Fibroblast of the aortic adventitia (primary cell): ENCODE measurements at places on chromosomes 7 and 10. TPM values are rescaled to one million over a fixed set of nuclear protein-coding genes. Genes with fewer than 3 reads are reported as not detected.

Gene HOXA4
- 0.57 and 0.99 TPM in 2 replicates for total RNA-seq

Gene TEX36
- total RNA-seq = 2.1 TPM in 1 of 2 replicates, not detected in the other

Gene BHLHA15
- not detected in 2 replicates for total RNA-seq

GRCh38 chr7:51009716-51010496, 227.2 kb upstream of the GRB10 start:
- DNase-seq = peak; percentile 43

- DNase-seq = no peak
Measured at GRCh38 chr7:2623698-2624014, 8.1 kb upstream of the TTYH3 start.

DNA sequence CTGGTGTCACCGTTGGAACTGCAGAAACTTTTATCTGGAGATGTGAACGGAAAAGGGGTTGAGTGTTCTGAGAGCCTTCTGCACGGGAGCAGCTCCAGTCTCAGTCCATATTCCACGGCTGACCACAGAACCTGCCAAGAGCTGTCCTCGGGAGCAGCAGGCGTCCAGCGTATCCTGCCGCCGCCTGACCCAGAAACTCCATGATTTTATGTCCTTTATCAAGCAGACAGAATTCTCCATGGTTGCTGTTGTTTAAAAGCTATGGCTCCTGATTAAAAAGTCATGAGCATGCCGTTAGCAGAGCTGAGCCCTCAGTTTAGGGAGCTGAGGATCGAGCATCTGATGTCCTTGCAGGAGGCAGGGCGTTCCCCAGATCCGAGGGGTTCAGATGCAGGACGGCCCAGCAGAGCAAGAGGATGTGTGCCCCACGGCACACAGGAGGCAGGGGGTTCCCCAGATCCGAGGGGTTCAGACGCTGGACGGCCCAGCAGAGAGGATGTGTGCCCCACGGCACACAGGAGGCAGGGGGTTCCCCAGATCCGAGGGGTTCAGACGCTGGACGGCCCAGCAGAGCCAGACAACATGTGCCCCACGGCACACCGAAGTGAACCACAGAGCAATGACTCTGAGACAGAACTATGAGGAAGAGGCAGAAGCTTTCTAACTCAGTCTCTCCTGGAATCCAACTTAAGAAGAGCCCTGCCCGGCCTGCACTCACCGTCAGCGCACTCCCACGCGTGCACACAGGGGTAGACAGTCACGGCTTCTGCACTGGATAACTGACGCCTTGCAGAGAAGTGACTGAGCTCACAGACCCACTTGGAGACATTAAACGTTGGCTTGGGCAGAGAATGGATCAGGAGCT, 96.4 kb downstream of the WDR37 start:
- no peak for DNase-seq

GRCh38 chr10:34658934-34659333, 156.2 kb downstream of the PARD3 start:
- no peak for DNase-seq

Gene AGAP6
- total RNA-seq = 2.2 and 3.8 TPM in 2 replicates

Gene ASB10
- not detected in 2 replicates for total RNA-seq

GRCh38 chr7:20520530-20520929, 94.9 kb upstream of the ABCB5 start:
- no peak for DNase-seq

Gene HOXA13
- total RNA-seq = not detected in 2 replicates

- DNase-seq = no peak
Measured at GRCh38 chr7:148261996-148262688, 328.4 kb upstream of the C7orf33 start.

- no peak for DNase-seq
Measured at GRCh38 chr7:100163871-100164270, 4.5 kb downstream of the GAL3ST4 start.

- no peak for DNase-seq
Measured at GRCh38 chr7:142529591-142529990, 219.7 kb upstream of the PRSS1 start.
